ENCODE measurements at places on chromosomes 6 and 20.

DNA sequence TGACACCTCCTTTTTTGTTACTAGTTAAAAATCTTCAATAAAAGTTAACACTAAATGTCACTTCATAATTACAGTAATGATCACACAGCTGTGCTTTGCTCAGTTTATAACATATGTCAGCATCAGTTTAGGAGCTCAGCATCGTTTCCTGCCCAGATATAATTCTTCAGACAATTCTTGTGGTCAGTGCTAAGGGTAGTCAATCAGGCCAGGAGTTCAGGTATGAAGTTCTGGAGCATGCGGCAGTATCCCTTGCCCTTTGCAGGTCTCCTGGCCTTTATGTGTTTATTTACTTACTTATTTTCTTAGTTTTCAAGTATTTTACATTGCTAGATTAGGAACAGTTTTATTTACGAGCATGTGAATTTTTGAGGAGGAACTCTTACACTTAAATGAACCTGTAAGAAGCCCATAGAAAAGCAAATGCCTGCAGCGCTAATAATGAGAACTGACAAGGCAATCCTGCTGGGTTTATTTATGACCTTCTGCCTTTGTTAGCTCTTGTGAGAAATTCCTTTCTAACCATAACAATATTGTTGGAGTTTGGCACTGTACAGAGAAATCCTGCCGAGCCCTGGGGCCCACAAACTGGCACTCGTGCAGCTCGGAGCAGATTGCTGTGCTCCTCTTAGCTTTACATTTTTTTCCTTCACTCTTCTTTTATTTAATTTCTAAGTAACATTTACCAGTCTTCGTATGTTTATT is 252.8 kb downstream of the TMEM242 start:
- DNase-seq, result no peak

DNA sequence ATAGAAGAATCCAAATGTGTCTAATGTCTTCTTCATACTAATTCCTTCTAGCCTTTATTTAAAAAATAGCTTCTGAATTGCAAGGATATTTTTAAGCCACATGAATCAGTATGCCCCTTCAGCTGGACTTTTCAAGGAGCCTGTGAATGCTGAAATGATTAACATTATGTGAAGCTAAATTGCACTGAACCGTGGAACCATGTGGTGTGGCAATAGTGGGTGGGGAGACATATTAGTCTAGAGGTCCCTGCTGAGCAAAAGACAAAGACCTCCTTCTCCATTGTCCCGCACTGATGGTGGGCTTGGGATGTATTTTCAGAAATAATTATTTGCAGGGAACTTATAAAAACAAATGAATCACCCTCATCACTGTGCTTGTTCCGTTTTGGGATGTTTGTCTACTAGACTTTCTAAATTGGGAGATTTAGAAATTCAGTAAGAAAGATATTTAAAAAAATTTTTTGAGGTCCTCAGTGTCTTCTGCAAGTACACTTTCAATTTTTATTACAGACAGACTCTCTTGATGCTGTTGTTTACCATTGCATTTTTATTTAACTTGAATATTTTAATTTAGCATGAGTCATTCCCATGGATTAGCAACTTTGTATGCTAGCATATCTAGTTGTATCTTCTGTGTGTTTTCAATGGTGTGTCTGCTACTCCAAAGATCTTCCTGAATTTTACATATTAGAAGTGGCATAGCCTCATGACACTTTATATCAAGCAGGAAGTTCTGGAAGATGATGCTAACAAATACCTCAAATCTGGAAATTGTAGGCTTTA is 238.1 kb downstream of the LAMA2 start:
- no peak for DNase-seq

DNA sequence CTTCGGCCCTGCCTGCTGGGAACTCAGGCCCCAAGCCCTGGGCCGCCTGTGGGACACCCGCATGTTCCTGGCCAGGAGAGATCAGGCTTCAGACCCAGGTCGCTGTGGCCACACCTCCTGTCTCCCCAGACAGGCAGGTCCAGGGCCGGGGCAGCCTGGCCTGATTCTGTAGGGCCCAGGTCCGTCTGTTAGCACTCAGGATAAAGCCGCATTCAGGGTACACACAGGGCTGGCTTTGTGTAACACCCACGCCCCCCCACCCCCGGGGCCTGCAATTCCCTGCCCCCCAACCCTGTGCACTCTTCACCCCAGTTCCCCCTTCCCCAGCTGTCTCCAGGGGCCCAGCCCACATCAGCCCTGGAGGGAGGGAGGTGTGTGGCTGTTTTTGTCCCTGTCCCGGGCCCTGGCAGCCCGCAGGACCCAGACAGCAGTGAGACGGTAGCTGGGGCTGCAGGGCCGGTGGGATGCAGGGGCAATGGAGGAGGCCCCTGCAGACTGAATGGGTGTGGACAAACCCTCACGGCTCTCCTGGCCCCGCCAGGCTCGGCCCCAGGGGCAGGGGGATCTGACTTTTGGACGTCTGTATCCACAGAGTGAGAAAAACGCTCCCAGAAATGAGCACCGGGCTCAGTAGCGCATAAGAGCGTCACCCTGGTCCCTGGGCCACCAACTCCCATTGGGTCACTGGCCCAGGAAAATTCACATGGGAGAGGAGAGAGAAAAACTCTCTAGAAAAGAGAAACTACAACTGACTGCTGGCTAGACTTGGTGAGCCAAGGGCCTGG is 42.4 kb upstream of the ZBP1 start:
- no peak for DNase-seq

- no peak for DNase-seq
Measured at GRCh38 chr20:1887321-1887720, 7.9 kb upstream of the SIRPA start.

DNA sequence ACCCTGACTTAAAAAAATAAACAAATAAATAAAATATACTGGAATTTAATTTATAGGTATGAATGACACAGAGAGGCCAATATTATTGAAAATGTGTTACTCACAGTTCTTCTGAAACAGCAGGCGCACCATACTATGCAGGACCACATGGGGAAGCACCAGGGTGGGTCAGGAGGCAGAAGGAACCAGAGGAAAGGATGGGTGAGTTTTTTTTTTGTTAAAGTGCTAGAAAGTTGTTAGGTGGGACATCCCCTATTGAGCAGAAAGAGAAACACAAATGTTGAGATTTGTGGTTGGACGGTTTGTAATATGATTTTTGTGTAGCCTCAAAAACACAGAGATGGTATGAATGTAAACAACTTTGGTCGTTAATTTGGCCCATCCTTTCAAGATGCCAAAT is 26.0 kb downstream of the PTPRA start:
- DNase-seq, result no peak

DNA sequence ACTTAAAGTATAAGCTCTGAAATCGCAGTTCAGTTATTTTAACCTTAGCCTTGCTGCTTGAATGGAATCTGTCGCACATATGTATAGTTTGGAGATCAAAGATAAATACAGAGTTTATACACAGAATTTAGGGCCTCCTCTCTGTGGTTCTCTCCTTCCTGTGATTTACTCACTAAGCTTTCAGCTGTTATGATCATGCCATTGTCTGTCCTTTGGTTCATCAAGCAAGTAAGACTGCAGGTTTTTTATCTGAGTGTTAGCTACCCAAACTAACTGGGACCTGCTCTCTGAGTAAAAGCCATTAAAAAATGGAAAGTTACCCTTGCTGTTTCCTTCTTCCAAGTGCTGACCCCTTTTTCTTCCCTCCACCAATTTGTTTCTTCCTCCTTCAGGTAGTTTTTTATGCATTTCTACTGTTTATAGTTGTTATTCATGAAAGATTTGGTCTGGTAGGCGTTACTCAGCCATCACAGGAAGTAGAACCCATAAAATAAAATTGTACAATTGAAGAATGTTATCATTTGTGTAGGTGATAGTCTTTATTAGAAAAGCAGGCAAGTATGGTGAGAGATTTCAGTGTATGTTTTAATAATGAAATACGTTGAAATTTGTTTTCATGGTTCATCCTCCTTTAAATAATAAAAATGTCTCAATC is 33.7 kb upstream of the SUMO4 start:
- DNase-seq, result no peak

DNA sequence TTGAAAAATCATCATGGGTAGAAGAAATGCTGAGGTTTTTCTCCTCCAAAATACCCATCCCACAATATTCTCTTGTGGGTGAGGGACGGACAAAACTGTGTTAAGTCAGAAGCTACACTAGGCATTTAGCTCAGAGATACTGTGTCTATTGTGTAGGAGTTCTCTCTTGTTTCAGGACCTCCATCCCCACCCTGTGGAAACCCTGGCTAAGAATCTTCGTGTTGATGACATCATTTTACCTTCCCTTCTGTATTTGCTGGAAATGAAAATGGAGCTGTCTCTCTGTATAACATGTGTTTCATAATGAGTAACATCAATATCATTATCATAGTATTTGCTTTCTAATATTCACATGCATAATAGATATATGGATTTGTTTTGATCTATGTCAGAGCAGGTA is 1193.0 kb upstream of the CITED2 start:
- no peak for DNase-seq

DNA sequence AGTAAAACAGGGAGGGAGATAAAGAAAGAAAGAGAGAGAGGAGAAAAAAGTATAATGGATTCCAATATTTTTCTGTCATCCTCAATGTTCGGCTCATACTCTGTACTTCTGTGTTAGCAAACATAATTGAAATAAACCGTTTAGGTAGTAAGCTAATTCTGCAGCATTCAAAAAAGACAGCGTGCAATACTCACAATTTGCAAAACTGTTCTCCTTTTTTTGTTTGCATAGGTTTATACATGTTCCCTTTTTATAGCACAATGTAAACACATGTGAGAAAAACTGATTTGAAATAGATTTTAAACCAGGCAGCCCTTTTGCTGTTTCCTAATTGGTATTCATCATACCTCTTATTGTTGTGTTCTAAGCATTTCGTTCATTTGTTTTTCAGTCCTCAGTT is 188.9 kb downstream of the PLCB1 start:
- DNase-seq, result peak; percentile 44

DNA sequence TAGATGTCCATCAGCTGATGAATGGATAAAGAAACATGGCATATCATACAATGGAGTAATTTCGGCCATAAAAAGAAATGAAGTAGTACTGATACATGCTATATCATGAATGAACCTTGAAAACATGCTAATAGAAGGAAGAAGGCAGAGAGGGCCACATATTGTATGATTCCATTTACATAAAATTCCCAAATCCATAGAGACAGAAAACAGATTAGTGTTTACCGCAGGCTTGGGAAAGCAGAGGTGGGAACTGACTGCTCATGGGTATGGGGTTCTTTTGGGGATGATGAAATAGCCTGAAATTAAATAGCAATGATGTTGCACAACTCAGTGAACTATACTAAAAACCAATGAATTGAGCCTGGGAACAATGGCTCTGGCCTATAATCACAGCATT is 58.3 kb downstream of the SERAC1 start:
- no peak for DNase-seq

- DNase-seq, result no peak
Measured at GRCh38 chr6:25192590-25193459, 86.3 kb upstream of the CARMIL1 start.

DNA sequence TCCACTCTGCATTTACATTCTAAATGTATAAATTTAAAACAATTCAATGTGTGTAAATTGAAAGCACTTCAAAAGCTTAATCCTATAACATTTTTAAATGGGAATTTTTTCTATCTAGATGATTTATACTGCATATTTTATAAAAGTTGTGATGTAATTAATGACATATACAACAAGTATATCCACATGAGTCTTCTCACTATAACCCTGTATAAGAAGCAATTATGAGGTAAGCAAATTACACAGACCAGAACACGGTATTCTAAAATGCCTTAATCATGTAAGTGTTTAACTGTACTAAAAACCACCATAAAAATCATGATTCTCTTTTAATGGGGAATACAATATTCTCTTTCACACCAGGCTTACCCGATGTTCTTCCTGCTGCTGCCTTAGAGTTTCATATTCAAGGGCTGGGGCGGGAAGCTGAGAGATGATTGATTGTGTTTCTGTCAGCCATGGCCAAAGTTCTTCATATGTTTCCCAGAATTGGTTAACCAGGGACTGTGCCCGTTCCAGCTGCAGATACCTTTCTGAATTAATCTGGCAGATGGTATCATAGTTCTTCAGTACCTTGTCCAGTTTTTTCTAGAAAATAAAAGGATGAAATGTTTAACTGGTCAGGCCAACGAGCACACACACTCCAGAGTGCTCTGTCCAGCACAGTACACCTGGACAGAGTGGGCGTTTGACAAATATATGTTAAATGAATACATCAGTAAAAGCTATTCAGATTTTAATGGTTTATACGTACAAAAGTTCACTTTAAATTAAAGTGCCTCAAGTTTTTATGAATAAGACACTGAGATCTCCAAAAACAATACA is 127.4 kb downstream of the DST start:
- DNase-seq, result peak; percentile 40
